Activated T-cell treated with anti-CD3 and anti-CD28 coated beads for 48 hours (primary cell): ENCODE measurements at places on chromosomes 6 and 20.

DNA sequence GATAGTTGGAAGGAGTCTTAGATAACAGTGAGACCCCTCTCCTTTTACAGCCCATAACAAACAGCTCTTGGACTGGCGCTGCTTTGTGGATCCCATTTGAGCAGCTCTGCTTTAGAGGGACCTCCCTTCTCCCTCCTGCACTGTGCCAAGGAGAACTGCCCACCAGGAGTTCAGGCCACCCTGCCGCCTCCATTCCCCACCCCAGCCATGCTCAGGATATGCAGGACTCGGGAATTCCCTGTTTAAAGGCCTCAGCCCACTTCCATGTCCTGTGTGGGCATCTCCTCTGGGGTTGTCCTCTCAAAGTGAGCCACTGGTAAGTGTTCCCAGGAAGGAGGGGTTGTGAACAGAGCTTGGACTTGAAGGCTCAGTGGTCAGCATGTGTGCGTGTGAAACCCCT, 312.6 kb upstream of the RNF24 start:
- DNase-seq: no peak

DNA sequence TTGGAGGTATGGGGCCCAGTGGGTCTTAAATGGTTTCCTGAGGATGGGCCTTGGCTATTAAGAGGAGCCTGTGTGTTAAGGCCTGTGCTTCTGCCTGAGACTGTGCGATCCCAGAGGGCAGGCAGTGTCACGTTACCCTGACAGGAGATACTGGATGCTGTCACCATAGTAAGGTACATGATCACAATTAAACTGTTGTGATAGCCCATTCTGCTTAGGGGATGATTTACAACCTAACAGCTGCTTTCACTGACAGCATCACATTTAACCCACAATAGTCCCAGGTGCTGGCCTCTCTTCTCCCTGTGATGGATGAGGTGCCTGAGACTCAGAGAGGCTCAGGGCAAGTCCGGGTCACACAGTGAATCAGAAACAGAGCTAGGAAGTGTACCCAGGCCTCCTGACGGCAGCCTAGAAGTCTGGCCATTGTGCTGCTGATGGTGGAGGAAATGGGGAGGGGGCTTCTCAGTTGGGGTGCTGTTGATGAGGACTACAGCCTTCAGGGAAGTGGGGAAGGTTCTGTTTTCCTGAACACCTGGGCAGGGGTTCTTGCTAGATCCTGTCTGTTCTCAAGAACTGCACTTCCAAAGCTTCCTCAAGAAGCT, 97.3 kb downstream of the MDGA1 start:
- DNase-seq: no peak

GRCh38 chr6:14384175-14384949, 266.8 kb downstream of the CD83 start:
- no peak for DNase-seq

GRCh38 chr6:48037946-48038345, 73.1 kb downstream of the PTCHD4 start:
- no peak for DNase-seq

- no peak for DNase-seq
Observed at GRCh38 chr6:36266913-36267644, 2.8 kb upstream of the PNPLA1 start.

DNA sequence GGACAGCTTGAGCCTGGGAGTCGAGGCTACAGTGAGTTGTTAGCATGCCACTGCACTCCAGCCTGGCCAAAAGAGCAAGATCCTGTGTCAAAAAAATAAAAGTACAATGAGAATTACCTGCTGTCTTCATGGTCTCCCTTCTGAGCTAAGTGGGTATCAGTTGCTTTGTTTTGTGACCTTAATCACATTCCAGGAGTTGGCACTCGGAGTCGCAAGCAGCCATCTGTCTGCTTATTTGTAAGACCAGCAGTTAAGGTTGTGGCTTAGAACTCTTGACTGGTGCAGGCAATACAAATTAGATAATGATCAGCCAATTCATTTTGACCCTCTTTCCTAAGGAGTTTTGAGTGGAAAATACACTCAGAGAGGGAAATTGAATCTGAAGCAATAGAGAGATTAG, 114.0 kb downstream of the MYO6 start:
- DNase-seq: no peak
